Vagina (tissue), 2 donors: ENCODE measurements at places on chromosomes 11 and 22.

- no peak for DNase-seq
Measured at GRCh38 chr11:57804466-57804865, 42.9 kb downstream of the CTNND1 start.

GRCh38 chr11:104898685-104899013, 389 bp upstream of the CASP12 start:
- DNase-seq = no peak

GRCh38 chr11:645536-645935, 8.5 kb downstream of the DRD4 start:
- DNase-seq = no peak

DNA sequence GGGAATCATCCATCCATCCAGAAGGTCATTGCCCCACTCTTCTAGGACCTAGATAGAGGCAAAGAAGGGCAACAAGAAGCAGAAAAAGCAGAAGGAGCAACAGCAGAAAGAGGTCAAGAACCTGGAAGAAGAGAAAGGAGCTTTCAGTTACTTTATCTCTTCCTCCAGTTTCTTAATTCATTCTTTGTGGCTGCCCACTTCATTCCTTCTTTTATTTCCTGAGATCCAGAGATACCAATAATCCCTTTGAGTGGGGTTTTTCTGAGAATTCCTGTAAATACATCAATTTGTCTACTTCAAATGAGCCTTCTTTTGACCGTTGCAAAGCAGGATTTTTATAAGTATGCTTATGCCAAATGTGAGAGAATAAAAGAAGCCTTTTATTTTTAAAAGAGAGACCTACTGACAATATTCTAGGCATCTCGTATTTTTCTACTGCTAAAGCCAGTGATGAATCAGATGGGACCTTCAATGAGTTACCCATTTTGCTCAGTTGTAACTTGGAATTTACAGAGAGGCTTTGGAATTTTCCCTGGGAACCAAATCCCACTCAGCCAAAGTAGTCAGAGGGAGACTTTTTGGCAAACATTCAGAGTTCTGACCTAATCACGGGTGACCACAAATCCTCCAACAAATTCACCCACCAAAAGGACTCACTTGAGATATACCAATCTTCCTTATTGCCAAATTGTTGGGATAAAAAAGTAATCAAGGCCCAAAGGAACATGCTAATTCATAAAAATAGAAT, 54.9 kb downstream of the ZC3H12C start:
- DNase-seq = no peak

DNA sequence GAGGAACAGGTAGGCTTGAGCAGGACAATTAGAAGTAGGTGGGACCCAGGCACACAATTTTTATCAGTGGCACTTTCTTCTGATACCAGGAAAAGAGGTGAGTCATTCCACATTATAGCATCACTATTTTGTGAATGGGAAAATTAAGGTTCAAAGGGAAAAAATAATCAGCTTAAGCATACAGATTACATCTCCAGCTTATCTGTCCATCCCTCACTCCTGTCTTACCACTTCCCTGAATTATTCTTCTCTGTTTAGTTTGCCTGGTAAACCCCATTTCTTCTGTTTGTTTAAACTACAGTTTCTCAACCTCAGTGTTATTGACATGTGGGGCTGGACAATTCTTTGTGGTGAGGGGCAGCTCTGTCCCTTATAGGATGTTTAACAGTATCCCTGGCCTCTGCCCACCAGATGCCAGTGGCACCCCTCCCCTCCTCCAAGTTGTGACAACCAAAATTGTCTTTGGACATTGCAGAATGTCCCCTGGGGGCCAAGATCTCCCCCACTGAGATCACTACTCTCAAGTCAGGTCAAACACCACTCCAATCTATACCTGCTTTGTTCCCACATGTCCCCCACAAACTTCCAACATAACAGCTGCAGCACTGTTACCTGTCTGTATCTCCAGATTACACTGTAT, 8.5 kb upstream of the XBP1 start:
- no peak for DNase-seq

- DNase-seq = no peak
Measured at GRCh38 chr22:46086577-46087335, 63.6 kb upstream of the PPARA start.

GRCh38 chr22:19823902-19824211, 30.8 kb downstream of the GNB1L start:
- no peak for DNase-seq

GRCh38 chr11:12876988-12877387, 132.1 kb upstream of the RASSF10 start:
- DNase-seq = no peak

- no peak for DNase-seq
Measured at GRCh38 chr22:45422237-45422983, 8.9 kb downstream of the RIBC2 start.

DNA sequence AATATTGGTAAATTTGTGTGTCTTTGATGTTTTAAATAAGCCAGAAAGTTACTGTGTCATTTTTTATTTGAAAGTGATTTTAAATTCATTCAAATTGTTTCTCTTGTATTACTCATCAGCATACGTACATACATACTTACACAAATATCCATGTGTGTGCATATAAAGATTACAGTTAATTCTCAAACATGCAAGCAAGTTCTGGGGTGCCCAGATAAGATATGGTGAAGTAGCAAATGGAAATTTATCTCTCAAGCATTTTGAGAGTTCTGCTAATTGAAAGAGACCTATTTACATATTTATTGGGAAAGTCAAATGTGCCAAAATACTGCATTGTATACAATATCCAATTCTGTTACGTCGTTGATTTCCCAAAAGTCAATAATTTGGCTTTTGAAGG, 1024.0 kb upstream of the CNTN5 start:
- no peak for DNase-seq

DNA sequence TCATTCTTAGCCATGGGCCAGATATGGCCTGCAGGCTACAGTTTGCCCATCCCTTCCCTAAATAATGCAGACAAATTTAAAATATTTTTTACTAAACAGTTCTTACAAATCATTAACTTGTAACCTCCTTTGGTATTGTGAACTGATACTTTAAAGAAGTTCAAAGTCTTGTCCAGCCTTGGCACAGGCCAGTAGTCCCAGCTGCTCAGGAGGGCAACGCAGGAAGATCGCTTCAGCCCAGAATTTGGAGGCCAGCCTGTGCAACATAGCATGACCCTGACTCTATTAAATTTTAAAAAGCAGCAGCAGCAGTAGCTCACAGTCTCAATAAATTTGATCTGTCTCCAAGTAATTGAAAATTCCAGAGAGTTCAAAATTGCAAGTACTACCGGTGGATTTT, 83.7 kb upstream of the ARHGAP32 start:
- no peak for DNase-seq
